Stimulated activated CD4-positive, alpha-beta T cell treated with anti-CD3 and anti-CD28 coated beads, Interleukin-1b, Interleukin-23, amount 100 ng/mL, for 4 hours (primary cell): ENCODE measurements at places on chromosomes 13 and 19.

DNA sequence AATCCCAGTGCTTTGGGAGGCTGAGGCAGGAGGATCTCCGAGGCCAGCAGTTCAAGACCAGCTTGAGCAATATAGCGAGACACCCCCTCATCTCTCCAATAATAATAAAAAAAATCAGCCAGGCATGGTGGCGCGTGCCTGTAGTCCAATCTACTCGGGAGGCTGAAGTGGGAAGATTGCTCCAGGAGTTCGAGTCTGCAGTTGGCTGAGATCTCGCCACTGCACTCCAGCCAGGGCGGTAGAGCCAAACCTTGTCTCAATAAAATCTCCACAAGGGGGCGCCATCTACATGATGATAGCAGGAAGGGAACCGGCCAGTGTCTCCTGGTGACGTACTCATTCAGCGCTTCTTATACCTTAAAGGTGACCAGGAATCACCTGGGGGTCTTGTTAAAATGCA is 13.6 kb upstream of the C5AR1 start:
- DNase-seq = peak; percentile 40

- DNase-seq = no peak
These were observed 10.2 kb upstream of the CARM1 start for GRCh38 chr19:10861103-10861651.

DNA sequence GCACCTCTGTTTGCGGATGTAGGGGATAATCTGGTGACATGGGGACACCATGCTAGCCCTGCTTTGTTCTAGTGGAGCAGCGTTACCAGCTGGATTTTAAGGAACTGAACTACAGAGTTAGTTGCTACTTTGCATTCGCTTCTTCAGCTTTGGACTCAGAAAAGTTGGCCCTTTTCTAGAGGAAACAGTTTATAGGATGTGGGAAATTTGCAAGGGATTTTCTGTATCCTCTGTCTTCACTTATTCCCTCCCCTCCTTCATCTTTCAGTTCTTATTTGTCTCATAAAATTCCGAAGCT is 2.1 kb downstream of the GATAD2A start:
- DNase-seq = no peak

- DNase-seq = no peak
These were observed 12.6 kb upstream of the ZNF414 start for GRCh38 chr19:8526345-8527091.

GRCh38 chr19:3707868-3708206 is 347 bp upstream of the TJP3 start:
- no peak for DNase-seq

- DNase-seq = no peak
These were observed 138.2 kb downstream of the CRYL1 start for GRCh38 chr13:20387441-20387971.

- DNase-seq = no peak
These were observed 19.7 kb downstream of the LYL1 start for GRCh38 chr19:13083008-13083404.
